ENCODE measurements at places on chromosomes 5 and 9.
A peak's percentile ranks its signal among the peaks of the same experiment; 100 is the strongest.

GRCh38 chr5:166562246-166562645 lies 1729.2 kb upstream of the WWC1 start:
- DNase-seq = no peak

GRCh38 chr5:76547242-76547890 lies 75.8 kb downstream of the F2RL2 start:
- no peak for DNase-seq

DNA sequence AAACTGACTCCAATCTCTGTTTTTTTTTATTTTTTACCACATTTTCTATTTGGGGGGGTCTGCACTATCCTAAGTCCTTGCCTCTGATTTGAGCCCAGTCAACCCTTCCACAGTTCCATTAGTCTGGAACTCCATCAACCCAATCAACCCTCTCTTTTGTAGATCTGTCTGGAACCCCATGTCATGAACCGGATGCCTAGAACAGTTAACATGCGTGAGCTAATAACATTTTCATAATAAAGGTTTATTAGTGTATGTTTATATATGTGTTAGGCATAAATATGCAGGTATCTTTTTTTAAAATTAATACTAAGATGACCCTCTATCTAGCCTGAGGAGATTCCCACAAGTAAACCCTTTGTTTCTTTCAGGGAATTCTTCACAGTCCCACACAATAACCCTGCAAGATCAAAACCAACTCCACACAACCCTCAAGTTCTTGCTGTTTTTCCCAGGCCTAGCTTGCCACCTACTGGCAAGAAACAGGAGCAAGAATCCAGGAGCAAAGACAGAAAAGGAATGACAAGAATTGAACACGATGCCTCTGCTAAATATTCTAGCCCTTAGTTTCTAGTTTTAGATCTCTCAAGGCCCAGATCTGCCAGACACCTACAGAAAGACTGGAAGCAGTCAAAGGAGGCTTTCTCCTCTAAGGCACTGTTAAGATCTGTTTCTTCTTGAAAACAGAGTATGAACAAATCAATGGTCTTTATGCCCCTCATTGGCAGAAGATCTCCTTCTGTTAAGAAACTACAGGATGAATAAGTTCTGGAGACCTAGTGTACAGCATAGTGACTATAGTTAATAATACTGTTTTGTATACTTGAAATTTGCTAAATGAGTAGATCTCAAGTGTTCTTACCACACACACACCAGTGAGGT lies 100.4 kb downstream of the TRIM36 start:
- no peak for DNase-seq

GRCh38 chr5:154702477-154702876 lies 52.7 kb upstream of the LARP1 start:
- no peak for DNase-seq

DNA sequence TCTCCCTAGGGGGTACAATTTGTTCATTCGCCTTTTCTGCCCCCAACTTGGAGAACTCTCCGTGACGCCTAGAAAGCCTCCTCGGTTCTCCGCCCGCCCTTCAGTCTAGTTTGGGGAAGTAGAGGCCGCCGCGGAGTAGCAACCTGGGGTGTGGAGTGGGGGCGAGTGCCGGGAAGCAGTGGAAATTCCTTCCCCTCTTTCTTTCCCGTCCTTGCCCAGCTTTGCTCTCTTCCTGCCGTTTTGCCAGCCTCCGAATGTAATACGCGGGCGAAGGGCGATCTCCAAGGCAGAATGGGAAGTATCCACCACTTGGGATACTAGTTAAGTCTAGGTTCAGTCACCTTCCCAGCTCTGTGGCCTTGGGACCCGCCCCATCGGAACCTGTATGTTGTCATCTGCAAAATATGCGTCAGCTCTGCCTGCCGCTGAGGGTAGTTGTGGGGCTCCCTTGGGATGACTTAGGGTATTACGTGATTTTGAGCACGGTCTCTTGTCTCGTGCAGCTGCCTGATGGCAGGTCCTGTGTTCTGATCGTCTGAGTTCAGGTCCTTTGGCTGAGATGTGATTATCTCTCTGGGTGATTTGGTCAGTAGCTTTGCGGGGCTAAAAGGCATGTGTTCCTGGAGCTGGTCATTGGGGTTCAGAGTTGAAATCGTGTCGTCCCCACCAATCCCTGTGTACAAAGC lies 724 bp downstream of the PAM start:
- DNase-seq = peak; percentile 21

Measured in stimulated activated CD8-positive, alpha-beta memory T cell treated with anti-CD3 and anti-CD28 coated beads, Interleukin-15, amount 100 ng/mL, for 24 hours (primary cell).